ENCODE measurements at places on chromosomes 7 and 10.

DNA sequence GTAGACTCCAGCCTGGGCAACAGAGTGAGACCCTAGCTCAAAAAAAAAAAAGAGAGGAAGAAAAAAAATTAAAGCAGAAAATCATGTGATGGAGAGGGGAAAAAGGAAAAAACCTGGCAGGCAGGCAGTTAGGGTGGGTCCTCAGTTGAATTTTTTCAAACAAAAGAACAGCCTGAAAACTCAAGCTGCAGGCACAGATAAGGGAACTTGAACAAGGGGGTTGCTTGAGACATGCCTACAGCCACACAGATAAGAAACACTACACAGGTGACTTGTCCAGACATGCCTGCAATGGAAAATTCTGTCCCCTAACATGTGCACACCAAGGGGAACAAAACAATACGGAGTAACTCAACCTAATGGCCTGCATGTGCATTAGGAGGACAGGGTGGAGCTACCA is 19.2 kb downstream of the VIM start:
- DNase-seq = no peak

DNA sequence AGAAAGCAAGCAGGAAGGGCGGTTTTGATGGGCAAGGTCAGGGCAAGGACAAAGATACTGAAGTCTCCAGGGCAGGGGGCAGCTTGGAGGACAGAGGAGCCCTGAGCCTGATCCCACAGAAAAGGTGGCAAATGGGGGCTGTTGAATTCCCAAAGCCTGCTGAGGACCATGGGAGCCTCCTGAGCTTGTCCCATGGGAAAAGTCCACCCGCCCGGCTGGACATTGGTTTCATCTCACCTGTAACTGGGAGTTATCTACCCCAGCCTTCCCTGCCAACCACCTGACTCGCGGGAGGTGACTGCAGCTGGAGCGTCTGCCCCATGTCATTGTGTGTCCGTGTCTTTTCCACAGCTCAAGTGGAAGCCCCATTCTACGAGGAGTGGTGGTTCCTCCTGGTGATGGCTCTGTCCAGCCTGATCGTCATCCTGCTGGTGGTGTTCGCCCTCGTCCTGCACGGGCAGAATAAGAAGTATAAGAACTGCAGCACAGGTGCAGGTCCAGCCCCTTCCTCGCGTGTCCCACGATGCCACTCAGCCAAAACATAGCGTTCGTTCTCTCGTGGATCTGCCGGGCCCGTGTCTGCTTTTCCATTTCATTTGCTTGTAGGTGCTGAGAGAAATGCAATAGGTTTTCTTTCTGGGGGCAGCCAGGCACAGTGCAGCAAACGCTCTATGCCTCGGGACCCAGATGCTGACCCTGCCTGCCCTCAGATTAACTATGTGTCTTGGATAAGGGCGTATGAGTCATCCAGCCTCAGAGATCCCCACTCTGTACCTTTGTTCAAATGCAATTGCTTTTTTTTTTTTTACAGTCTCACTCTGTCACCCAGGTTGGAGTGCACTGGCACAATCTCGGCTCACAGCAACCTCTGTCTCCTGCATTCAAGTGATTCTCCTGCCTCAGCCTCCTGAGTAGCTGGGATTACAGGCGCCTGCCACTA is 444.5 kb upstream of the FOXK1 start:
- no peak for DNase-seq

DNA sequence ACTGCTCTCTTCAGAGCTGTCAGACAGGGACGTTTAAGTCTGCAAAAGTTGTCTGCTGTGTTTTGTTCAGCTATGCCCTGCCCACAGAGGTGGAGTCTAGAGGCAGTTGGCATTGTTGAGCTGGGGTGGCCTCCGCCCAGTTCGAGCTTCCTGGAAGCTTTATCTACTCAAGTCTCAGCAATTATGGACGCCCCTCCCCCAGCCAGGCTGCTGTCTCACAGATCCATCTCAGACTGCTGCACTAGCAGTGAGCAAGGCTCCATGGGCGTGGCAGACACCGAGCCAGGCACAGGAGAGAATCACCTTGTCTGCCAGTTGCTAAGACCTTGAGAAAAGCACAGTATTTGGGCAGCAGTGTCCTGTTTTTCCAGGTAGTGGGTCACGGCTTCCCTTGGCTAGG is 98.1 kb downstream of the SDHAF3 start:
- DNase-seq = no peak

GRCh38 chr10:34528320-34528719 is 286.8 kb downstream of the PARD3 start:
- DNase-seq = no peak

DNA sequence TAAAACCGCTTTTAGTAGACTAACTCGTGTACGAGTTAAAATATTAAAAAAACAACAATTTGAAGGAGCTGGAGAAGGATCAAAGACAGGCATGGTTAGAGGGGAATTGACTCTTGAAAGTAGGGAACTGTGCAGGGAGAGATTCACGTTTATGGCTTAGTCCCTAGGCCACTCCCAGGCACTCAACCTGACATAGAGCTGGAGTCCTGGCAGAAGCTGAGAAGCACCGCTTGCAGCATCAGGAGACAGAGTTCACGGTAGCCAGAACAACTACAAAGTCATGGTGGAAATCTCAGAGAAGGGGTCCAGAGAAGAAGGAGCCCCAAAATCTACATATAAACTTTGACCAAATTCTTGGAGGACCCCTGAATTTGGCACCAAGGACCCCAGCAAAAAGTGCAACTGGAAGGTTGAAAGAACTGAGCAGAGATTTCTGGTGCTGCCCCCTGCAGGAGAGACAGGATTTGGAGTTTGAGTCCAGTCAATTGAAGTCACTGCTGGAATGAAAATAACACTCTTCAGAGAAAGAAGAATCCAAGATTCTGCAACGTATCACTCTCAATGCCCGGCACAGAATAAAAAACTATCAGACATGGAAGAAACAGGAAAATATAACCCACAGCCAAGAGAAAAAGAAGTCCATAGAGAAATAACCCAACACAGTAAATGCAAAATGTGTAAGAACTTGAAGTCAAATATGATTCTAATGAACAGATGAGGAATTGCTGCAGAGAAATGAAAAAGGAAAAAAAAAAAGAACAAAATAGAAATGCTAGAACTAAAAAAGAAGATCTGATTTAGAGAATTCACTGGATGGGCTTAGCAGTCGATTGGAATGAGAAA is 493.3 kb upstream of the PODXL start:
- DNase-seq = peak; percentile 24

DNA sequence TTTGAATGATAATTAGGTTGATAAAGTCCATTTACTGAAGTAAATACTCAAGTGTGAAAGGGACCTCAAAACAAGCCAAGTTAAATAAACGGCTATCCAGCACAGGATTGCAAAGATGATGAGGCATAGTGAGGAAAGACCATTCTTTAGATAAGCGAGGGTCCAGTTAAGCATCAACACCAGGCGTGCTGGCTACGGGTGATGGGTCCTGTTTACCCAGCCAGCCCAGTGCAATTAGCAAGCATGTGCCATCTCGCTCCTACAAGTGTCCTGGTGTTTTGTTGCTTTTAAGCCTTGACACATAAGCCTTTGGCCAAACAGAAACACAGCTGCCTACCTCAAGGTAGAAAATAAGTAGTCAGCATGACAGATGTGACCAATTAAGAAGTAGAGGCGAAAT is 7.1 kb downstream of the NEBL start:
- no peak for DNase-seq

- no peak for DNase-seq
Measured at GRCh38 chr7:24922099-24922773, 57.7 kb downstream of the OSBPL3 start.

DNA sequence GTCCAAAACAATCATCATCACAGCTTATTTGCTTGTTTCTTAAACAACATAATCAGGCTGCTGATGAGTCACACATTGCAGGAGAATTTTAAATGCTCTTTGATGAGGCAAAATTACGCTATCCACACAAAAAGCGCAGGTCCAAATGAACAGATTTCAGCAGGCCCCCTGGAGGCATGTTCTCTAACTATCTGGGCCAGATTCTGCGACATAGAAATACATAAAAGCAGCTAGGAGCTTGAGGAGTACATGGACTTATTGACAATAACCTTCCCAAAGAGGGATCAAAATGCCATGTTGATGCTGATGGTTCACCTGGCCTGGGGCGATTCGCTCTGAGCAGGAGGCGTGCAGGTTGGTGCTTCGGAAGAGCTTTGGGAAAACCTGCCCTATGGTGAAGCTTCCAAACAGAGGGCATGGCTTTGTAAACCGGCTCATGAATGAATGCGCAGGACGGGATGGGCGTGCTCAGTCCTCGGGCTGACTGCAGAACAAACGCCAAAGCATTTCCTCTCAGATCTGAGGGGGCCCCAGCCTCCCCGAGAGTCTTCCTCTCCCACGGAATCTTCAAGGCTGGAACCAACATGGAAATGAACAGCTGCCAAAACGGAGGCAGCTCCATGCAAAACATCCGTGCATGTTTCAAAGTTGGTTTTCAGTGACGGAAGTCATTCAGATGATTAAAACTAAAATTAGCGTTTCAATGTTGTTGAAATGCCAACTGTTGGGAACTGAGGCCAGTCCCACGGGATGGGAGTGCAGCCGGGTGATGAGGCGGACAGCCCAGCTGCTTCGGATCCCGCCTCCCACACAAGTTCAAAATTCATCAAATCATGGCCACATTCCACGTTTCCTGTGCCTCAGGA is 179.6 kb downstream of the TCERG1L start:
- no peak for DNase-seq

- DNase-seq = no peak
Measured at GRCh38 chr10:58516671-58517070, 4.0 kb downstream of the BICC1 start.

GRCh38 chr10:79024720-79025198 is 44.0 kb upstream of the ZMIZ1 start:
- DNase-seq = no peak

DNA sequence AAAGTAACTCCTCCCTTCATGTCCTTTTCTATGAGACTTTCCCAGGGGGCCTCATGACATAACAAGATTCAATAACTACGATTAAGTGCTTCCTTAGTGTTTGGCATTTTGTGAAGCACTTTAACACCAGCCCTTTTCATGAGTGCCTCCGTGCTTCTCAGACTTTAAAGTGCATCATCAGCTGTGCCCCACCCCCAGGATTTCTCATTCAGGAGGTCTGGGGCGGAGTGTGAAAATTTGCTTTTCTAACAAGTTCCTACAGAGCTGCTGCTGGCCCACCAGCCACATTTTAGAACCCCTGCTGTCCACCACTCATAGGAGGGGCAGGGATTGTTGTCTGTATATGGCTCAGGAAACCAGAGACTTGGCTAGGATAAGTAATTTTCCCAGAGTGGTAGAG is 445.3 kb downstream of the LRMDA start:
- DNase-seq = no peak

GRCh38 chr7:24826662-24827020 is 69.4 kb upstream of the GSDME start:
- peak; percentile 73 for DNase-seq

GRCh38 chr10:125783408-125783807 is 7.8 kb upstream of the MMP21 start:
- DNase-seq = no peak

All from CD4-positive, alpha-beta T cell treated with Interleukin-4 for 4 hours (primary cell).